Cerebellar nuclear complex (tissue), 1 donor: ENCODE measurements at places on chromosomes 5 and 9.

GRCh38 chr5:71738662-71739361 lies 19.7 kb downstream of the CARTPT start:
- no peak for DNase-seq

DNA sequence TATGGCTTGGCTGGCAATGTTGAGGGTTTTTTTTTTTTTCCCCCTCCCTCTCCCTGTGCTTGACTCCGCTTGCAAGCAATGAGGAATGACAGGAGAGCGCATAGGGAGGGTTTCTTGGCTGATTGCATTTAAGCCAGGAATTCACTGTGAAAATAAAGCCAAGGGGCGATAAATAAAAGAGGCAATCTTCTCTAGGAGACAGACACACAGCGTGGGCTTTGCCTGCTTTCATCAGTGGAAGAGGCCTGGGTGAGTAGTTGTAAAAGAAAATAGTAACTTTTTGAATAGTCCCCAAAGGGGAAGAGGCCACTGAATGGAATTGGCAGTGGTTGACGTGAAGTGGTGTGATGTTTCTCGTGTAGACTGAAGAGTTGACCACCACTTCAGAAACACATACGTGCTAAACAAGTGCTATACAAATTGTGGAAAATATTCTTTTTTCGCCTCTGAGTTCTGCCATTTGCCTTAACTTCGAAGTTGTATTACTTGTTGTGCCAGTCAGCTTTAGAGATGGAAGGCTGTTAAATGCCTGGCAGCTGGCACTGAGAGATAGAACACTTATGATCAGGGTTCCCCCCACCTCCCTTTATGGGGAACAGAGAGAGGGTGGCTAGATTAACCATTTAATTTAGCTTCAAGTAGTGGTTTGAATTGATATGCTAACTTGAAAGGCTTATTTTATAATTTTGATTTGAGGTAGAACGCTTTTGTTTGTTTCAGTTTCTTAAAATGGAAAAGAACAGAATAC lies 3.0 kb downstream of the ZSWIM6 start:
- no peak for DNase-seq

- DNase-seq: peak; percentile 99
Observed at GRCh38 chr9:121645003-121645402, 6.4 kb upstream of the DAB2IP start.

- no peak for DNase-seq
Observed at GRCh38 chr5:10018201-10019069, 231.3 kb downstream of the ATPSCKMT start.

- no peak for DNase-seq
Observed at GRCh38 chr9:85639675-85640186, 102.0 kb downstream of the AGTPBP1 start.

- no peak for DNase-seq
Observed at GRCh38 chr5:103254921-103255320, 3.6 kb upstream of the MACIR start.

GRCh38 chr9:93517331-93517730 lies 59.1 kb upstream of the PHF2 start:
- DNase-seq: no peak

DNA sequence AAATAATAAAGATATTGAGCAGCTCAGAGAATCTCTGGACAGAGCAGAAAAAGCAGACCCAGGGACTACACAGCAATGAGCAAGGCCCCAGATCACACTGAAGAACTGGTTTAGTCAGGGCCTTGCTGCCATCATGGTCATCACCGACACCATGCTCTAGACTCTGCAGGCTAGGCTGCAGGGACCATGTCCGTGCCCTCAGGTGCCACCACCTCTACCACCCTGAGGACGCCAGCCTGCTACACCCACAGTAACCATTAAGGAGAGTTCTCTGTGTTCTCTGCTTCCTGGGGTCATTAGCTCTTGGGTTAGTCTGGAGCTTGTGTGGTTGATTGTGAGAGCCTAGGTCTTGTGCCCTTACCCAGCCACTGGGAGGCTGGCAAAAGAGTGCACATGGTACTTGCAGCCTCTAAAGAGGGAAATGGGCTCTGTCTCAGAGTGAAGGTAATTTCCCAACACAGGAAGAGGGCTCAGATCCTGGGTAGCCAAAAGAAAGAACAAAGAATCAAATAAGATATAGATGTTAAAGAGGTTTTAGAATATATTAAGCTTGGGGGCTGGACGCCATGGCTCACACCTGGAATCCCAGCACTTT lies 31.9 kb upstream of the JADE2 start:
- no peak for DNase-seq

GRCh38 chr9:35658968-35659220 lies 802 bp downstream of the CCDC107 start:
- no peak for DNase-seq

- no peak for DNase-seq
Observed at GRCh38 chr9:20984506-20984905, 46.9 kb downstream of the HACD4 start.

DNA sequence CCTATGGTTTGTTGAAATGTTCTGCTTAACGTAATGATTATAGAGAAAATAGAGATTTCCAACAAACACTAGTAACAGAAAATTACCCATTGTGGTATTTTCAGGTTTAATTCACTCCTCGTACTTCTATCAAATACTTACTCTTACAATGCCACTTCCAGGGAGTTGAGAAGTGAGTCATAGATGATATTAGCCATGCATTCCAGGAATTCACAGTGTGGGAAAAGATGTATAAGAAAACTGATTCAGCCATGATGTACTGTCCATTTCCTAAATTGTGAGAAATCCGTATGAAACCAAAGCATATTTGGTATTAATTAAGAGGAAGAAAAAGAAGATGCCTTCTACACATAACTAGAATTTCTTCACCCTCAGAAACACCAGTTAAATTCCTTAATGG lies 1854.6 kb upstream of the WWC1 start:
- DNase-seq: no peak

GRCh38 chr9:6855860-6856259 lies 98.1 kb downstream of the KDM4C start:
- DNase-seq: no peak

DNA sequence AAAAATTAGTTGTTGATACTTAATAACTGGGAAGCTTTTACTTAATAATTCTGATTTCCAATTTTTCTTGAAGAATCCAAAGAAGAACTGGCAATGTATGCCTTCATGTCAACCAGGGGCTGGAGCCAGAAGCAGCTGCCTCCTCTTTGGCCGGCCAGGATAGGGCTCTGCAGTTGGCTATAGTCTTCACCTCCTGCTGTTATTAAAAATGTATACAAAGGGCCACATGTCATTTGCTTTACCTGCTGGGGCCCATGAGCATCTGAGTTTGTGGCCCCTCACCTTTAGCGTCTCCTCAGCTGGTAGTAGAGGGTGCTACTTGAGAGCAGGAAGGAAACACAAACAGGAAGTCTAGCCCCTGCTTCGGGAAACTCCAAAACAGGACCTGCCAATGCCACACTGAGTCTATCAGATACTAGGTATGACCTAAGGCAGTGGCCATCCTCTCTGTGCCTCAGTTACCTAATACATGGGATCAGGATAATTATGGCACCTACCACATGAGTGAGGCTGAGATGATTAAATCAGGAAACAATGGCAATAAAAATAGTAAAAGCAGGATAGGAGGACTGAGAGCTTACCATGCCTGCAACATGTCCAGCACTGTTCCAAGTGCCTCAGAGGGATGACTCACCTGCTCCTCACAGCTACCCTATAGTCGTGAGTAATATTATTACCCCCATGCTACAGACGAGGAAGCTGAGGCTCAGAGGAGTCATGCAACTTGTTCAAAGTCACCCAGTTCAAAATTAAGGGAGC lies 21.3 kb downstream of the CCDC69 start:
- DNase-seq: no peak

DNA sequence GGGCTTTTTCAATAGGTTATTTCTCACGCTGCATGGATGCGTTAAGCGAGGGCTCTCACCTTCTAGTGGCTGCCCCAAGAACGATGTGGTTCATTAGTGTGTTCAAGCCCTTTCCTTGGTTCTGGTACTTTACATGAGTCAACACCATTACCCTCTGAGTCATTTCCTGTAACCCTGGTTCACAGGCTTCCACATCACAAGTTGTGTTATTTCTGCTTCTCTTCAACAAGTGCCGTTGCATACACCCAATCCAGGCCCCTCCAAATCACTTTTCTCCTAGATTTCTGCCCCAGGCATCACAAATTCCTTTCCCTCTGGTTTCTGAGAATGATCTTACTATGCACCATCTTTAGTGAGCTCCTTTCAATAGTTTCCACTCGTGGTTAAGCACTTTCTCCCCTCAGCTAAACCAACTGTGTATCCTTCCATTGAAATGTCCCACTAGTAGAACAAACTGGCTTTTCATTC lies 69.5 kb upstream of the RAD23B start:
- no peak for DNase-seq

DNA sequence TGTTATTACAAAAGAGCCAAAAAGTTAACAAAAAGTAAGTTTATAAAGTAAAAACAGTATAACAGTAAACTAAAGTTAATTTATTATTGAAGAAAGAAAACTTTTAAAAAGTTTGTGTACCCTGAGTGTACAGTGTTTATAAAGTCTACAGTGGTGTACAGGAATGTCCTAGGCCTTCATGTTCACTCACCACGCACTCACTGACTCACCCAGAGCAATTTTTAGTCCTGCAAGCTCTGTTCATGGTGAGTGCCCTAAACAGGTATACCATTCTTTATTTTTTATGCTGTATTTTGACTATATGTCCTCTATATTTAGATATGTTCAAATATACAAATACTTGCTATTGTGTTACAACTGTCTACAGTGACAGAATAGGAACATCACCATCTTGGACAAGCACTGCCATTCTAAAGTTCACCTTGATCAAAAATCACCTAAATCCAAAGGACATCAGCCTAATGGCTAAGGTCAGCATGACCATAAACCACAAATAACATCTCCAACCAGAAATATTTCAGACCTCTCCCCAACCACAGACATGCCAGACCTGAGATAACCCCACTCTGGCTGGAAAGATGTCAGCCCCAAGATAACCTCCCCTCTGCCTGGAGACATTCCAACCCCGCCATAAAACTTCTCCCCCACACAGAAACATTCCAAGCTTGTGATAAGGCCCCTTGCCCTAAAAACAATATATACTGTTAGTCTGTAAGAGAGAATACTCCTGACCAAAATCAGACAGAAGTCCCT lies 56.1 kb downstream of the AGXT2 start:
- DNase-seq: no peak

DNA sequence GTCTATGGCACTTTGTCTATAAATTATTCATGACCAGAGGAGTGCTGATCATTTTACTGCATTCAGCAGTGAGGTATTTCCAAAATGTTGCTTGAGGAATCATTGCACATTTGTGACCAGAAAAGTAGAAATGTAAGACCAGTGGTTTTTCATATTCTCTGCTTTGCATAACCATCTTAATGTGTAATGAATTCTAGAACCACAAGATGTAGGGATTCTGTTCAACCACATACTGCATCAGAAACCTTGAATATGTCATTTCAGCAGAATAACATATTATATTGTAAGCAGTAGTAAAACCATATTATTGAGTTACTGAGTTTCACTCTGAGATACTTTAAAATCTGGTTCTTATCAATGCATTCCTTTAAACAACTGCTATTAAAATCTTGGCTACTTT lies 1243.4 kb downstream of the MAT2B start:
- no peak for DNase-seq

GRCh38 chr9:88936668-88937067 lies 54.6 kb upstream of the S1PR3 start:
- no peak for DNase-seq

DNA sequence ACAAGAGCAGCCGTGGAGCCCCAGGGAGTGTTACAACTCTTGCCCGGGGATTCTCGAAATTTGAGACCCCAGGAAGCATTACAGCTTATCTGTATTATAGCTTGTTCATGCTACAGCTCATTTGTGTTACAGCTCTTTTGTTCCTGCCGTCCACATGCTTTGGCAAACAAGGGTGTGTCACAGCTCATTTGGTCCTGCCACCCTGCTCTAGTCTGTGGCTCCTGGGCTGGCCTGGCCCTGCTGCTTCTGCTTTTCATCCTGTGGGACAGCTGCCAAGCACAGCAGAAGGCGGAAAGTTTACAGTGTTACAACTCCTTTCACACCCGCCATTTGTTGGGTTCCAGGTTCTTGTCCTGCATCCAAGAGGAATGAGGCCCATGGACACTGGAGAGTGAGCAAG lies 685.0 kb downstream of the SLCO4C1 start:
- DNase-seq: no peak
